OCI-M1 (cell line): ENCODE measurements at places on chromosomes 6 and 20.

- no peak for DNase-seq
Observed at GRCh38 chr6:112041535-112041934, 12.4 kb upstream of the CCN6 start.

GRCh38 chr20:5160882-5161281 lies 34.1 kb downstream of the CDS2 start:
- DNase-seq: peak; percentile 70

DNA sequence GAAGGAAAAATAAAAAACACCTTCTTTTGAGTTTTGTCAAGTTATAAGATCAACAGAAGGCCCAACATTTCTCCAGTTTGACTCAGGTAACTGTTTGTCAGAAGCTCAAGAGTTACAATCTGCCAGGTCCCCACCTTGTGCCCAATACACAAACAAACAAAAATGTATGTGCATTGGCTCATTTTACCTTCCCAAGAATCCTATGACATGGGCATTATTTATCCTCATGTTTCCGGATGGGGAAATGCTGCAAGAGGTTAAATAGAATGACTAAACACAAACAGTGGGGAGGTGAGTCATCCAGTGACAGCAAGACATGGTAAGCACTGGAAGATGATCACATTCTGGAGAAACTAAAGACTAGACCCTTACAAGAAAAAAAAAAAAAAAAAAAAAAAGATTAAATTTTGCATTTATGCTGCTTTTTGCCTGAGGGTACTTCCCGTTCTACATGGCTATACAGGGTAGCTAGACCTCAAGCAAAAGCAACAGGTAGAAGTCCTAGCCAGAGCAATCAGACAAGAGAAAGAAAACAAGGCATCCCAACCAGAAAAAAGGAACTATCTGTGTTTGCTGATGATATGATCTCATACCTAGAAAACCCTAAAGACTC lies 23.6 kb upstream of the ANKRD60 start:
- DNase-seq: peak; percentile 32

DNA sequence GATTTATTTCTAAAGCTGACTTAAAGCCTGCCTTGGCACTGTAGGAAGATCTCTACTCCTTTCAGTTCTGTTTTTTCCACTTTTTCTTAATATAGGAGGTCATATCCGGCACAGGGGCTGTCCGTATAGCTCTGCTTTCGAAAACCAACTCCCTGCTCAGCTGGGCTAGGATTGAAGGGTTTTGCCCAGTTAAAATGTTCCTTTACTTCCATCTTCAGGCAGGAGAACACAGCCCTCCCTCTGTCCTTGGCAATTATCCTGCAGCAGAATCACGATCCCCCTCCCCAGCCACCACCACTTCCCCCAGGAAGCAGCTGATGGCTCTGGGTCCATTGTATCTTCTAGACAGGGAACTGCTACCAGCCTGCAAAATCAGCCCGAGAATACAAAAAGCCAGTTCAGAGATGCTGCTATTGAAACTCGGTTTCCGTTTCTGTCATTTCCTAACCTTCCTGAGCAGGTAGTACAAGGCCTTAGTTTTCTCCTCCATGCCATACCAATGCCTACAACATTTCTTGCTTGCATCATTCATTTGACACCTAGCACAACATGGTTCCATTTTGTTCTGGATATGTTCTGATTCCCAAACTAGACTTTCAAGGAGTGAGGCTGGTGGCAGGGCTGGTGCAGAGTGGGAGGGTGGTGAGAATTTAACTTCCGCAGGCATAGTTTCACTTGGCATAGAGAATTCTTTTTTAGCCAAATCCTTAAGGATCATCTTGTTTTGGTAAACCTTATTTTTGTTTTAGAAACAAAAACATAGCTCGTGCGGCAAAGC lies 53.9 kb downstream of the FAM50B start:
- no peak for DNase-seq

GRCh38 chr20:64233725-64234124 lies 21.8 kb upstream of the PCMTD2 start:
- no peak for DNase-seq

GRCh38 chr6:74853991-74854390 lies 351.9 kb downstream of the COL12A1 start:
- no peak for DNase-seq

DNA sequence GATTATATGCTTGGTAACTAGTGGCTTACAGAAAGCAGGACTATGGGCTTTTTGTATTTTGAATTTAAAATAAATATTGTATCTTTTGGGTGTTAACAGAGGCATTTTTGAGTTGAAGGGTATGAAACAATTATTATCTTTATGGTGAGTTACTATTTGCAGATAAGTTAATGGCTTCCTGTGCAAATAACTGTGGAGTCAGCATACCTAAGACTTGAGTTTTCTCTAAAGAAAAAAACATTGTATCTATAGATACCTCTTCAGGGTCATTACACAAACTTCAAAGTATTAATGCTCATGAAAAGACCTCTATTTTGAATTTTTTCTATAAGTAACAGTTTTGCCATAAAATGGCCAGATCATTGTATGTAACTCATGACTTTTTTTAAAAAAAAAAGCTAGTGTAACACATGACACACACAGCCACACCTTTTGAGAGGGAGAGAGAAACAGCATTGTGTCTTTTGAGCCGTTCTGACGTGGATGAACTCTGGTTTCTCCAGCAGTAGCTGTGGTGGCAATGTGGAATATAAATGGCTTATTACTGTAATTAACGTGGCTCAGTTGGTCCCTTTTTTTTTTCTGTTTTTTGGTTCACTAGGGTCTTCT lies 36.3 kb downstream of the PLEKHG1 start:
- no peak for DNase-seq

DNA sequence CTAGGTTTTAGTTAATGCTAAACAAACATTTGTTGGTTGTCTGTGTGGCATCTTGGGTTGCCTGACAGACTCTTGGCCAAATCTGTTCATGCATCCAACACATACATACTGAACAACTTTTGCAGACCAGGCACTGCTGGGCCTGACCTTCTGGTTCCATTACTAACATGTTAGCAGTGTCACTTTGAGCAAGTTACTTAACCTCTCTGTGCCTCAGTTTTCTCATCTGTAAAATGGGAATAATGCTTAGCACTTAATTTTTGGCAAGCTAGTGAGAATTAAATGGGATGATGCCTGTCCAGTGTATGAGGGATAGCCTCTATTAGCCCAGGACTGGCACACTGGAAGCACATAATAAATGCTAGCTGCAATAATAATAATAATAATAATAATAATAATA lies 169.9 kb downstream of the DHX35 start:
- DNase-seq: no peak
